ENCODE measurements at places on chromosomes 7 and 10.

GRCh38 chr10:45374350-45375052, 485 bp downstream of the ALOX5 start:
- no peak for DNase-seq

- no peak for DNase-seq
Measured at GRCh38 chr7:139931190-139931934, 102.3 kb downstream of the TBXAS1 start.

- DNase-seq = no peak
Measured at GRCh38 chr10:124739986-124740368, 4.2 kb downstream of the FAM53B start.

GRCh38 chr7:135206941-135207391, 4.4 kb downstream of the WDR91 start:
- DNase-seq = no peak

DNA sequence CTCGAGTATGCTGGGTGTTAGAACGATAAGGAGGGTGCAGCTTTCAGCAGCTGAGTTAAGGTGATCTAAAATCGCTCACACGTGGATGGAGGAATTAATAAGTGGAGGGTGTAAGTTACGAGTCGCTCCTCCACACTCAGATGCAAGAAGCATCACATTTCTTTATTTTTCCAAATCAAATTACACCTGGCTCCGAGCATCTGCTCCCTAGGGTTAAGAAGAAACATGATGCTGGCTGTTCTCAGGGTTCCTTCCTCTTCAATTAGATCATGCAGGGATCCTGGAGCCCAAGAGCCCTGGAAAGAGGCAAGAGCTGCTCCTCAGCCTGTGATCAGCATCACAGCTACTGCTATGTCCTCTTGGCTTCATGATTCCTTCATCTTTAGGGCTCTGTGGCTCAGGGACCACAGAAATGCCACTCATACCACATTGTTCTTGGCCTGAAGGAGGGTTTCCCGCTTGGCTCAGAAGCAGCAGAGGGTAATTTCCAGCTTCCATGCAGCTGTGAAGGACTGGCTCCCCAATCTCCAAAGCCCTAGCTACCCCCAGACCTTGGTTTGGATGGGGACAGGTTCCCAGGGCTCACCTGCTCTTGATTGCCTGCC, 235.9 kb upstream of the ZNF32 start:
- DNase-seq = no peak

- no peak for DNase-seq
Measured at GRCh38 chr7:134723892-134724291, 55.5 kb upstream of the CALD1 start.

DNA sequence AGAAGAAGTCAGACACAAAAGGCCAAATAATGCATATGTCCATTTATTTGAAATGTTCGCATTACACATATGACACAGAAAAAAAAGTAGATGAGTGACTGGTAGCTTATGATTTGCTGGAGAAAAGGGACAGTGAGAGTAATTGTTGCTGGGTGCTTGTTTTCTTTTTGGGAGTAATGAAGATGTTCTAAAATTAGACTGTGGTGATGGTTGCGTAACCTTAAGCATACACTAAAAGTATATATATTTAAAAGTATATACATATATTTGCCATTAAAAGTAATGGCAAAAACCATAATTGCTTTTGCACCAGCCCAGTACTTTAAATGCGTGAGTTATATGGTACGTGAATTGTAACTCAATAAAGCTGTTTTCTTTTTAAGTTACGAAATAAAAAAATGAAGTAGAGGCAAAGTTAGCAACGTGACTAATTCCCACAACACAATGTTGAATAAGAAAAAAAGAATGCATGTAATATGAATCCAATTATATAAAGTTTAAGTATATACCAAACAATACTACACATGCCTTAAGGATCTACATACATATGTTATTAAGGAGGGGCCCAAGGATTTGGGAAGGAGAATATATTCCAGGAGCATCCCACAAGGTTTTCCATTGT, 360.4 kb upstream of the CELF2 start:
- no peak for DNase-seq

- DNase-seq = no peak
Measured at GRCh38 chr7:100588438-100588837, 2.3 kb downstream of the FBXO24 start.

GRCh38 chr7:46791188-46791587, 790.7 kb downstream of the TNS3 start:
- DNase-seq = no peak

- DNase-seq = no peak
Measured at GRCh38 chr7:41029072-41029499, 673.8 kb downstream of the INHBA start.

DNA sequence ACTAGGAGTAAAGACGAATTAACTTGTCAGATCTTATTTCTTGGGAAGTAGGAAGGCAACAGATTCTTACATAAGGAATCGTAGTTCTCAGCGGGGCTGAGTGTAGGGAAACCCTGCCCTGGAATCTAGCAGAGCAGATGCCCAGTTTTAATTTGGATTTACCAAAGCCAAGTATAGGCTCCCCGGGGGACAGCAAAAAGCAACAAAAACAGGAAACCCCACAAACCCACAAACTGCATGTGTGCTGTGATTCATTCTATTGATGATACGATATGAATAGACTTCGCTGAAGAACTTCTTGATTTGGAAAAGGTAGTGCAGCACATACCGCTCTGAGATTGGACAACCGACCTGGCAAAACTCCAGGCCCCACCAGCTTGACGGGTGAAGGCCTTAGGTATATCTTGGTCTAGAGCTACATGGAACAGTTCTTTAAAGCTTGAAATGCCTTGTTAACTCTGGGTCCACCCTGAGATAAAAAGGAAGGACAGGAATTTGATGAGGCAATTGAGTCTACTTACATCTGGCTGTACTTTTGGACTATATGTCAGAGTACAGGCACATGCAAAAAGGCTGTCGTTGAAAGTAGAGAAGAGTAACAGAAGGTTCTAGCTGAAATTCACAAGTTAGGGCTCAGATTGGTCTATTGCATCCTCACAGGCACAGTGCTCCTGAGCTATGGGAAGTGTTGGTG, 49.1 kb downstream of the STRA8 start:
- peak; percentile 7 for DNase-seq

DNA sequence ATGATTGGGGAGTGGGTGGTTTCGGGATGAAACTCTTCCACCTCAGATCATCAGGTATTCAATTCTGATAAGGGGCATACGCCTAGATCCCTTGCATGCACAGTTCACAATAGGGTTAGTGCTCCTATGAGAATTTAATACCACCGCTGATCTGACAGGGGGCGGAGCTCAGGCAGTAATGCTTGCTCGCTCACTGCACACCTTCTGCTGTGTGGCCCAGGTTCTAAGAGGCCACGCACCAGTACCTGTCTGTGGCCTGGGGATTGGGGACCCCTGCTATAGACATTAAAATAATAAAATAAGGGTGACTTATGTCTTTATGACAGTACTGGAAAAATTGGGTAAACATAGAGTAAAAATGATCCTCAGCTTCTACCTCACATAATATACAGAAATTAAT, 66.1 kb downstream of the SAMD9 start:
- DNase-seq = no peak

DNA sequence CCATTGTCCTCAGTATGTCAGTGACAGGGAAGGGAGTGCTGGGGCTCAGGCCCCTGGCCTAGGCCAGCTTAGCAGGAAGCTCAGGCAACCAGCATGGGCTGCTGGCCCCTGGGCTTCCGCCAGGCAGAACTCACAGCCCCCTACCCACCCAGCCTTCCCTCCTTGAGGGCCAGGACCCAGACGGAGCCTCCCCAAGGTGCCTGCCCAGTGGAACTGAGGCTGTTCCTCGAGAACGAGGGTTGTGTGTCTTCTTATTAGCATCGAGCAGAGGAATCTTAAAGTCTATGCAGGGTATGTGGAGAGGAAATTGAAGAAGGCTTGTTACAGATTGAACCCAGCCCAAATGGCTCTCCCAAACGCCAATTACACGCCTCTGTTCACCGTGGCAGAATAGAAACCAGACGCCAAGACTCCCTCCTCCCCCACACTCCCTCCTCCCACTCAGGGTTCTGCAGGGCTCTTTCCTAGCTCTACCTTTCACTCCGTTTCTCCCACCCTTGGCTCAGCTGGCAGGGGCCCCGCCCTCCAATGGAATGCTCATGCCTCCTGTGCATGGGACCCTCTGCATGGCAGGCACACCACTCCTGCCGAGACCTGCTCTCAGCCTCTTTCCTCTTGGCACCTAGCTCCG, 134.4 kb downstream of the ZMIZ1 start:
- DNase-seq = no peak

GRCh38 chr10:84499846-84500245, 171.5 kb downstream of the CCSER2 start:
- DNase-seq = no peak

DNA sequence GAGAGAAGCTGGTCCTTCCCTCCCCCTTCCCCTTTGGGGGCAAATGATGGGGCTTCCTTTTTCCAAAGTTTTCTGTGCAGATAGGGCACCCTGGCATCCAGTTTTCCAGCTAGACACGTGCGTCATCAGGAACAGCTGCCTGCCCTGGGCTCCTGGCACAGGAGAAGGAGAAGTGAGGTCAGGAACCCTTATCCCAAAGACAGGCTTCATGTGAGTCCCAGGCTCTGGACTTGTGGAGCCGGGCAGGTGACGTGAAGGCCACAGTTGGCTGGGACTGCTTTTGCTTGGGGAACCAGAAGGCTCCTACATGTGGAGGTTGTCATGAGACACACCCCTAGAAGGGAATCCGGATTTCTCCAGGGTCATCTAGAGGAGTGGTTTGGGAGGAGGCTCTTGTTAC, 66.5 kb downstream of the RBM20 start:
- no peak for DNase-seq

DNA sequence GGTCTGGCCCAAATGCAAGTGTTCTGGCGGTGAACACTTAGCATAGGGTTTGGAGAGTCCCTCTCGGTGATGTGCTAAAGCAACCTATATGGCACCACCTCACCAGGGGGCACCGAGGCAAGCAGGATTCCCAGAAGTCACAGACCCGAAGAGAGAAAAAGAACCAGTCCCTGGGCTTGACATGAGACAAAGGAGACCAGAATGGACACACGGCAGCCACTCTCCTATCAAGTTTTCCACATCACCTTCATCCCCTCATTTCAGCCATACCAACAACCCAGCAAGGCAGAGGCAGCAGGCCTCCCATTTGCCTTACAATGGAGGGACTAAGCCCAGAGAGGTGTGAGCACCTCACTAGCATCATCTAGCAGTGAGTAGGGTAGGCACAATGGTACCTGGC, 19.7 kb downstream of the GPRIN2 start:
- no peak for DNase-seq

GRCh38 chr10:66071907-66072306, 853.9 kb upstream of the LRRTM3 start:
- no peak for DNase-seq

- DNase-seq = no peak
Measured at GRCh38 chr7:159012353-159013069, 132.2 kb downstream of the VIPR2 start.

- DNase-seq = no peak
Measured at GRCh38 chr7:85748861-85749260, 562.0 kb upstream of the SEMA3D start.

GRCh38 chr7:97844036-97844435, 28.2 kb downstream of the ASNS start:
- DNase-seq = no peak

GRCh38 chr10:101576211-101576863, 11.7 kb downstream of the POLL start:
- no peak for DNase-seq

DNA sequence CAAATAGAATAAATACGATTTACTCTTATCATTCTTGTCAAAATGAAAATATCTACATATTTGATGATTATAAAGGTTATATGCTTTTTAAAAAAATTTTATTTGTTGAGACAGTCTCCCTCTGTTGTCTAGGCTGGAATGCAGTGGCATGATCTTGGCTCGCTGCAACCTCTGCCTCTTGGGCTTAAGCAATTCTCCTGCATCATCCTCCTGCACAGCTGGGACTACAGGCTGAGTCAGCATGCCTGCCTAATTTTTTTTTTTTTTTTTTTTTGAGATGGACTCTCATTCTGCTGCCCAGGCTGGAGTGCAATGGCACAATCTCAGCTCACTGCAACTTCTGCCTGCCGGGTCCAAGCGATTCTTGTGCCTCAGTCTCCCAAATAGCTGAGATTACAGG, 48.9 kb downstream of the PUS7 start:
- DNase-seq = no peak

GRCh38 chr7:127976056-127976737, 55.0 kb downstream of the LRRC4 start:
- DNase-seq = no peak

- DNase-seq = no peak
Measured at GRCh38 chr10:7507887-7508726, 97.3 kb upstream of the SFMBT2 start.

DNA sequence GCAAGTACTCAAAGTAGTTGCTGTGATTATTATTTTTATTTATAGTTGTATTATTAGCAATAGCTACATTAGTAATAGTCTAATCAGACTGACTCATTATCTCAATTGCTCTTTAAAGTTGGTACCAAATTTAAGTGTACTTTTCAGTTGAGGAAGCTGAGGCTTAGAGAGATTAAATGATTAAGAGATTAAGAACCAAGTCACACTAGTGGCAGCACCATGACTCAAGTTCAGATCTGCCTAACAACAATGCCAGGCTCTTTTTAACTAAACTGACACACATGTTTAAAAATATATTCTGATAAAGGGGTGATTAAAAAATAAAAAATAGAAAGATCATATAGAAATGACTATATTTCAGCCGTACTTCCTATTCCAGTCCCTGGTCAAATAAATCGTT, 42.0 kb downstream of the FZD1 start:
- DNase-seq = no peak

DNA sequence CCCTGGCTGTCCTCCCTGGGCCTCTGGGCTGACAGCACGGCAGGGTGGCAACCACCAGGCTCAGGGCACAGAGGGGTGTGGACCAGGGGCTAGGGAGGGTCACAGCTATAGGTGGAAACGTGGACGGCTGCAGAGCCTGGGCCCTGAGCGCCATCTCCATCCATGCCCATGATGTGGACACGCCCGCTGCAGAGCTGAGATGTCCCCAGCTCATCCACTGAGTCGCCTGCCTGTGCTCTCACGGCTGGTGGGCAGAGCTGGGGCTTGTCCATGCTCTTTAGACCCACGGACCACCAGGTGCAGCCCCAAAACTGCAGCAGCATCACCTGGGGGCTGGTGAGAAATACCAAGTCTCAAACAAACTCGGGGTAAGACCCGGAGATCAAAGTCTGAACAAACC, 16.1 kb downstream of the TECPR1 start:
- no peak for DNase-seq

- no peak for DNase-seq
Measured at GRCh38 chr10:113992471-113993011, 51.1 kb upstream of the ADRB1 start.

DNA sequence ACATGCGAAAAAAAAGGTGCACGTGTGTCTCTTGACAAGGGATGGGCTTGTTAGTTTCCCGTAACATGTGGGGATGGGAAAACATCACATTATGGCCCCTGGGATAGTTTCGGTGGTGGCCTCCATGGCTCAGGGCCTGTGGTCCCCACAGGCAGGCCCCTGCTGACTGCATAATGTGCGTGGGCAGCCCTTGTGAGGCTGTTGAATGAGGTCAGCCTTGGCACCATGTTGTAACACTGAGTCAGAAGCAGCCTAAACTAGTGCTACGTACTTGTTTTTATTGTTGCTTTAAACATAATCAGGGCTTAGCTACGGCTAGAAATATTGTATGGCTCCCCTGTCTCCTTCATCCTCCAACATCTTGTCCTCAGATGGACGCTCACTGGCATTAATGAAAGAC, 80.6 kb downstream of the BEND7 start:
- no peak for DNase-seq
